Fibroblast of lung (primary cell): ENCODE measurements at places on chromosomes 7 and 10. TPM values are rescaled to one million over a fixed set of nuclear protein-coding genes. Genes with fewer than 3 reads are reported as not detected.

COL28A1 gene
- total RNA-seq = under 0.01 and 0.17 TPM in 2 replicates

DGKI gene
- 1.3 and 2.1 TPM in 2 replicates for total RNA-seq

DNA sequence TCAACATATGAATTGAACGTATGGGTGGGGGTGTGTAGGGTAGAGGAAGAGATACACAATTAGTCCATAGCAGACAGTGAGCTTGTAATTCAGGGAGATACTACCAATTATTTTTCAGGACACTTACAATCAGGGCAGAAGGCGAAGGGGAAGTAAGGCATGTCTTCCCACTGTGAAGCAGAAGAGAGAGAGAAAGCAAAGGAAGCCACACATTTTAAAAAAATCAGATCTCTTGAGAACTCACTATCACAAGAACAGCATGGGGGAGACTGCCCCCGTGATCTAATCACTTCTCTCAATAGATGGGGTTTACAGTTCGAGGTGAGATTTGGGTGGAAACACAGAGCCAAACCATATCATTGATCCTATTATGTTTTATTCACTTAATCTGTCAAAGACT is 116.4 kb upstream of the RPA3 start:
- no peaks in the 10 kb centered on the region for H3K36me3 ChIP-seq
- no peak overlapping the region for H3K4me3 ChIP-seq
- DNase-seq = no peak
- no peaks in the 10 kb centered on the region for H3K27me3 ChIP-seq

DNA sequence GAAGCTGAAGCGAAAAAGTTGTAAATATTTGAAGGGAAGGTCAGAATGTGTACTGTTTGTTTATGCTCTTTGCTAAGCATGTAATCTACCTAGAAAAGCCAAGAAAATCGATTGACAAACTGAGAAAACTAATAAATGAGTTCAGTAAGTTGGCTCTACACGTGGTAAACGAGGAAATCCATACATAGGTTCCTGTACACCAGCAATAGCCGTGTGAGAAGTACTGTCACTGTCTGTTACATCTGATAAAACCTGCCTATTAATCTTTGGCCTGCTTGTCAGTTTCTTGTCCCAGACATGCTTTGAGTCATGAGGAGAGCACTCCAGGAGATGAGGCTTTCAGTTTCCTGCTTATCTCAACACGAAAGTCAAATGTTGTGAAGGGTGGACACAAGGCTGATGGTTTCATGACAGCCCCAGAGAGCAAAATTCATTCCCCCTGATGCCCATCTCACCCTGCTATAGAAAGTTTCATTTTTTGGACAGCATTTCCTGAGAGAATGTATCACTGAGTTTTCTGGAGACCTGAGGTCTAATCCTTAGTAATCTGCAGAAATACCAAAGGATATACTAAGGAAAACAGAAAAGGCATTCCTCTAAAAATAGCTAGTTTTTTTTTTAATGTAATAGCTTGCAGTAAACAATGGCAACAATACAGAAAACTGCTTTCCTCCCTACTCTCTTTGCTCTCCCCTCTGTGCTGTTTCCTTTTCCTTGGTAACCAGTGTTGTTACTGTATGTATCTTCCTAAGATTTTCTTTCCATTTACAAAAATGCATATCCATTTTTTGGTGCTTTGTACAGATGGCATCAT is 18.8 kb downstream of the BMPR1A start:
- no peaks in the 10 kb centered on the region for H3K36me3 ChIP-seq
- no peaks in the 10 kb centered on the region for H3K27me3 ChIP-seq
- no peak overlapping the region for H3K4me3 ChIP-seq
- DNase-seq = no peak

- no peaks in the 10 kb centered on the region for H3K36me3 ChIP-seq
- no peak overlapping the region for H3K4me3 ChIP-seq
- H3K27ac ChIP-seq = no peak overlapping the region
- DNase-seq = no peak
Observed at GRCh38 chr10:92834331-92834730, 14.0 kb upstream of the EXOC6 start.

DNA sequence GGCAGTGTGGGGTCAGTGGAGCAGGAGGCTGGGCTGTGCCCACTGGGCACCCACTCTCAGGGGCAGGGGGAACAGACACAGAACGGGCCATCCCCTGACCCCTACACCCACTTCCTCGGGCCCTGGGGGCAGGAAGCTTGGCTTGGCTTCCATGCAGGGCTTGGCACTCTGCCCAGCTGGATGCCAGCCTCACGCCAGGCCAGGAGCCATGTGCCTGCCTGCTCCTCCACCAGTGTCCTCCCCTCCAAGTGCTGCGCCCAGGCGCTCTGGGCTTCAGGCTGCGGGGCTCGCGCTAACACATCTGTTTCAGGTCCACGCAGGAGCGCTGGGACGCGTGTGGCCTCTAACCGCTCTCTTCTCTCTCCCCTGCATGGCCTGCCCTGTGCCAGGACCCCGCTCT is 12.7 kb downstream of the LDB3 start:
- no peak overlapping the region for H3K4me3 ChIP-seq
- no peak overlapping the region for H3K27ac ChIP-seq
- peaks cover 10% of the 10 kb centered on the region for H3K27me3 ChIP-seq
- H3K36me3 ChIP-seq = no peaks in the 10 kb centered on the region
- no peaks in the 10 kb centered on the region for H3K4me1 ChIP-seq
- no peak for DNase-seq

DNA sequence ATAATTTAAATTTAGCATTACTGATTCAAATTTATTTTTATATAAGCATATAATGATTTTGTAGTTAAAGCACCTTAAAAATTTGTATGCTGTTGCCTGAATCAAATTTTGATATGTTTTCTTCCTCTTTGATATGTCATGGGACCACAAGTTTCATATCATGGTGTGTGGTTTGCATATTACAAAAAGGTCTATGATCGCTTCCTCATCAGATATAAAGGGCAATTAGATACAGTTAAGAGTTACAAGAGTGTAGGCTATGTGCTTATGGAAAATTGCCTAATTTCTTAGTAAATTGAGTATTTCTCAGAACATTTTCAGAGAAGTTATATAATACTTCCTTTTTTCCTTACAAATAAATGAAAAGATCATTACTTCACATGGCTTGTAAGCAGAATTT is 22.2 kb downstream of the MRC1 start:
- H3K36me3 ChIP-seq = no peaks in the 10 kb centered on the region
- DNase-seq = no peak
- H3K27ac ChIP-seq = no peak overlapping the region
